T-helper 2 cell (primary cell): ENCODE measurements at places on chromosomes 12 and 14.

DNA sequence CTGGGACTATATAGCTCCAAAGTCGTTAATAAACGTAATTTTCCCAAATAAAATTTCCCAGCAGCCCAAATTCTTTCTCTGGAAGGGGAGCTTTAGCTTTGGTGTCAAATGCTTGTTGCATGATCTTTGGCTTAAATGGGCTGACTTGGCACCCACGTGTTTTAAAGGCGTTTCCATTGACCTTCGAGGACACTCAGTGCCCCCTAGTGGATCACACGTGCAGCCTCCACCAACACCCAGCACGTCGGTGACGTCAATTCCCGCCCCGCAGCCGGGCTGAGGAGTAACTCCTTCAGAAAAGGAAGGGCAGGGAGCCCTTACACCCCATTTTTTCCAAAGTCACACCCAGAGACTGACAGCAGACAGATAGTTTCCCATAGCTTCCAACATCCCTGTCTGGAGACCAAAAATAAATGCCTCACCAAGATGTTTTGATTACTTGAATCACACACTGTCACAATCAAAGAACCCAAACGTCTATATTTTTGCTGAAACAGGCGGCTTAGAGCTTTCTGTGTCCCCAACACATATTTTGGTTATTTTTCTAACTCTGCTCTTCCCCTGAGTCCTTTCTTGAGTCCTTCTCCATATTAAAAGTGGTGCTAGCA, 707.9 kb downstream of the AACS start:
- DNase-seq: no peak

- no peak for DNase-seq
Observed at GRCh38 chr12:59615392-59616165, 19.8 kb downstream of the SLC16A7 start.

- DNase-seq: no peak
Observed at GRCh38 chr12:1920436-1920835, 2.0 kb upstream of the CACNA2D4 start.

- no peak for DNase-seq
Observed at GRCh38 chr12:24822121-24822899, 126.6 kb downstream of the BCAT1 start.

- DNase-seq: no peak
Observed at GRCh38 chr12:51850965-51851299, 2.4 kb upstream of the FIGNL2 start.

GRCh38 chr14:29558516-29558915, 369.1 kb downstream of the PRKD1 start:
- DNase-seq: no peak

DNA sequence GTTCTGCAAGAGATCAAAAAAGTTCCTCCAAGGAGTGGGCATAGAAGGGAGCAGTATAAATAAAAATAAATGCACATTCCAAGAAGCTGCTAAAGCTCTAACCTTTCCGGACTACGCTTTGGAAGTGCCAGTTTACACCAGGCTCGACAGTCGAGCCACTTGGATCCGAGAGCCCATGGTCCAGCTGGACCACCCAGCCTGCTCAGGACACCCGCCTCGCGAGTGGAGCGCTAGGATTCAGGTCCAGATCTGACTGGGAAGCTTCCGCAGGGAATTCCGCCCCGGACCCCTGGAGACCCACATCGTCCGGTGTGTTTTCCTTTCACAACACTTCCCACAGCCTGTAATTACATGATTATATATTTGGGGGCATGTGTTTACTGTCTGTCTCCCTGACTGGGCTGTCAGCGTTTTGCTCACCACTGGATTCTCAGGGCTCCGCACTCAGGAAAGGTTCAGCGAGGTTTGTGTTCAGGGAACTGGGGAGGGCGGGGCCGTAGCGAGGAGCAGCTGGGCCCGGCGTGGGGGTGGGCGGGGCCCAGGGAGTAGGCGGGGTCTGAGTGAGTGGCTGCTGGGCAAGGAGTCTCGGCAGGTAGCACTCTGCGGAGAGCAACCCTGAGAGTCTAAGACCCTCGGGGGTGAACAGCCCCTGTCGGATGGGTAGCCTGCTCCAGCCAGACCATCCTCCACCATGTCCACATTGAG, 52.3 kb upstream of the TMEM263 start:
- DNase-seq: peak; percentile 46

DNA sequence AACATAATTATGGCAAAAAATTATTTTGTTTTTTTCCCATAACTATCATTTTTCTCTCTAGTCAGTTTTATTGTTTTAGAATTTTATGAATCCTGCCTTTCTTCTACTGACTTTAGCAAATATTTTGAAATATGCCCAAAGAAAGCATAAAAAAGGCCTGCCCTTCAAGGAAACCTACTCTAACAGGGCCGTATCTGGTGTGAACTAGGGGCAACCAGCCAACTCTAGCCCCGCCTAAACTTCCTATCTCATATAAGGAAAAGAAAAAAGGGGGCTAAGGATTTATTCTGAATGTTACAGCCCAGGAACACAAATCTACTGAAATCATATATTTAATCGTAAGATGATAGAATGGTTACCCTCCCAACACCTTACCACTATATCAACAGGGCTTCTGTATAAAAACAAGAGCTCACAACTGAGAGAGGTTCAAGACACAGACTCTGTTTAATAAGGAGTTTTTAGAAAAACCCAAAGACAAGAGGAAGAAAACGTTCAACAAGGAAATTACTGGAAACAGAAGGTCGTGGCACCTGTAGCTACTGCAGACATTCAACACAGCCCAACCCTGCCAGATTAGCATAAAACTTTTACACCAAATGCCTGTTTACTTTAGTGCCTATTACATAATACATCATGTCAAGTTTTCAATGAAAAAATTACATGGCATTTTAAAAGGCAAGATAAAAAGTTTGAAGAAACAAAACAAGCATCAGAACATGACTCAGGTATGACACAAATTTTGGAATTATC, 12.9 kb upstream of the EPYC start:
- no peak for DNase-seq

- DNase-seq: peak; percentile 20
Observed at GRCh38 chr14:86654558-86655184, 1124.7 kb downstream of the FLRT2 start.

- DNase-seq: no peak
Observed at GRCh38 chr12:12902036-12902435, 10.7 kb downstream of the GPRC5A start.

GRCh38 chr14:67502867-67503266, 14.3 kb upstream of the TMEM229B start:
- no peak for DNase-seq

DNA sequence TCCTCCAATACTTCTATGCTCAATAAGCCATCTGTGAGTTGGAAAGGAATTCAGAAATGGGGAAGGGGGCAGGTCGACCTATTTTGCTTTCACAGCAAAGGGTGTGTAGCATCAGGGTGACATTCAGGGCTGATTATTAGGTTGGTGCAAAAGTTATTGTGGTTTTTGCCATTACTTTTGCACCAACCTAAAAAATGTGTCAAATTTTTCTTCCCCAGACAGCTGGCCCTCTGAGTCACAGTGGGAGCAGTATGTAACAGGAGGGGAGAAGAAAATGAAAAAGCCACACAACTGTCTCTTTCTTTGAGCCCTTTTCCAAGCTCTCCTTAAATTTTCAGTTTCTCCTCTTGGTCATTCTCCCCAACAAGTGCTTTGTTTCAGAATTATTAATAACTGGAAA, 47.1 kb upstream of the GZMB start:
- DNase-seq: no peak

DNA sequence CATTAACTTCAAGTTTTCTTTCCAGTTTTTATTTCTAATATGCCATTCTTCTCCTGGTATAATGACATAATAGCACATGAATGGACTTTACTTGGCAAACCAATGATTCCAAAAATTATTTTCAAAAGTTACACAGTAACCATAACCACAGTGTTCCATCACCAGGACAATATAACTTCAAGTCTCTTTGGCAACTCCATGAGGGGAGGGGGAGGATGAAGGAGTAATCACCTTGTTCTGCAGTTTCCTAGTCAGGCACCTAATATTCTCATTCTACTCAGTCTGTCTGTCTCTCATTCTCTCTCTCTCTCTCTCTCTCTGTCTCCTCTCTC, 66.6 kb downstream of the BTG1 start:
- no peak for DNase-seq

DNA sequence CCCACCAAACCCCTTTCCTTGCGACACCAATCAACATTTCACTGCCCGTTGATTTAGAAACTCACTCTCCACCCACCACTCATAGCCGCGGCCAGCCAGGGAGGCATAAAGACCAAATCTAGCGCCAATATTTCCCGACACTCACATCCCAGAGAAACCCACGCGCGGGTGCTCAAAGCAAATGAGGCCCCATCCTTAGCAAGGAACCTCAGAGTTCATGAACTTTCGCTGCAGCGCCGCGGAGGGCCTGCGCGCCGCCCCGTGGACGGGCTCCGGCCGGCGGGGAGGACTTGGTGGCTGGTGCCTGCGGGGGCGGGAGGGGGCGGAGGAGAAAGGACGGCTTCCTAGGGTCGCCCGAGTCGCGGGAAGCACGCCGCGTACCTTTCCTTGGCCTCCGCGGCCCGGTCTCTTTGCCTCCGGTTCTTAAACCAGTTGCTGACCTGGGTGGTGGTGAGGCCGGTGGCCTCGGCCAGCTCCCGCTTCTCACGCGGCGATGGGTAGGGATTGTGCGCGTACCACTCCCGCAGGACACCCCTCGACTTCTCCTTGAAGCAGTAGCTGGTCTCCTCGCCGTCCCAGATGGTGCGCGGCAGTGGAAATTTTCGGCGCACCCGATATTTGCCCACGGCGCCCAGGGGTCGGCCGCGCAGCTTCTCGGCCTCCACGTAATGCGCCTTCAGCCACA, 886 bp downstream of the SIX1 start:
- no peak for DNase-seq

GRCh38 chr12:51374361-51374760, 16.8 kb downstream of the GALNT6 start:
- no peak for DNase-seq

DNA sequence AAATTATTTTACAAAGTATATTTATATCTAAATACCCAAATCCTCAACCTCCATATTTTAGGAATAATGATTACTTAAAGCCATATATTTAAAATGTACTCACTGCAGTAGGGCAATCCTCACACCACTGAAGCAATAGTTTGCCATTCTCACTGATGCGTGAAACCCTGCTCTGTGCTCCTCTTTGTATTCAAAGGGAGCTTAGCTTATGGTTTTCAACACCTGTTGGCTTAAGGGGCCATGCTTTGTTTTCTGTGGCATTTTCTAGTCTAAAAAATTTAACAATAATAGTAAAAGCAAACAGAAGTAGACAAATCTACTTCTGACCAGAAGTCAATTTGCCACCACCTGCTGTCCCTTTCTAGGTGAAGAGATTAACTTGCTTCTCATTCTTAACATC, 294.6 kb downstream of the FLRT2 start:
- no peak for DNase-seq

DNA sequence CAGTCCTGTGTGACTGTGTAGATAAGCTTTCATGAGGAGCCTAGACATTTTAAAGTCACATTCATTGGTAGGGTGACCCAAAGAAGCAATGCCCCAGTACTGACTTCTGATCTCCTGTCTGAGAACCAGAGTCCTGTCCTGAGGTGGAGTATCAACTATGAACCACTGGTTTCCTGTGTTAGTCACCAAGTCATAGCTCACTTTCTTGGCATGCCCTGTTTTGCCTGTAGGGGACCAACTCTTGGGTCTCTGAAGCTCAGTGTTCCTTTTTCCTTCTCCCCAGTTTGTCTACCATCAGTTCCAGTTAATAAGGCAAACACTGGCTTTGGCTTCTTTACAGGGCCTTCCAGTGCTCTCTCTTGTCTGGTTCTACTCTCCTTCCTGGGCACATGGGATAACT, 97.4 kb downstream of the C12orf75 start:
- peak; percentile 18 for DNase-seq
